ENCODE measurements at places on chromosomes 12 and 14. TPM values are rescaled to one million over a fixed set of nuclear protein-coding genes. Genes with fewer than 3 reads are reported as not detected.
A peak's percentile ranks its signal among the peaks of the same experiment; 100 is the strongest.

Gene GDF3
- not detected for polyA plus RNA-seq

DNA sequence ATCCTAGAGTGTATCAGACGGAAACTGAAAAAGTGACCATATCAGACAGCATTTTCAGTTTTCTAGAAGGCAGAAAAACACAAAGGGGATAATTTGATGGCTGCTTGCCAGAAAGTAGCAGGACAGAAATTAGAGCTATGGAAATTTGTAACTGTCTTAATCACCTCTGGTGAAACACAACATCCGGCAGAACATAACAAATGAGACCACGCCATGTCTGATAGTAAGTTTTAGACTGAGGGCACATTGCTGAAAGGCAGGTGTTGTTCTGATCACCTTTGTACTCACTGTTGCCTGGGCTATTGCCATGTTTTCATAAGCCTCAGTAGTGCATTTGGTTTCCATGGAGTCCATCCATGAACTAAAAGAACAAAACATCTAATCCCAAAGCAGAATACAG, 290.3 kb downstream of the PAWR start:
- no peak overlapping the region for H3K4me3 ChIP-seq
- no peak overlapping the region for H3K27ac ChIP-seq
- H3K36me3 ChIP-seq: no peaks in the 10 kb centered on the region
- no peaks in the 10 kb centered on the region for H3K27me3 ChIP-seq

GRCh38 chr12:97595426-97595831, 132.8 kb downstream of the RMST start:
- H3K4me3 ChIP-seq: no peak overlapping the region
- H3K27ac ChIP-seq: no peak overlapping the region
- H3K4me1 ChIP-seq: no peaks in the 10 kb centered on the region
- H3K36me3 ChIP-seq: no peaks in the 10 kb centered on the region
- DNase-seq: no peak

GRCh38 chr14:103008768-103009357, 48.5 kb downstream of the CDC42BPB start:
- H3K4me3 ChIP-seq: no peak overlapping the region
- H3K27ac ChIP-seq: no peak overlapping the region
- DNase-seq: no peak
- peaks cover 5% of the 10 kb centered on the region for H3K36me3 ChIP-seq
- H3K27me3 ChIP-seq: no peaks in the 10 kb centered on the region
- H3K4me1 ChIP-seq: no peaks in the 10 kb centered on the region

DNA sequence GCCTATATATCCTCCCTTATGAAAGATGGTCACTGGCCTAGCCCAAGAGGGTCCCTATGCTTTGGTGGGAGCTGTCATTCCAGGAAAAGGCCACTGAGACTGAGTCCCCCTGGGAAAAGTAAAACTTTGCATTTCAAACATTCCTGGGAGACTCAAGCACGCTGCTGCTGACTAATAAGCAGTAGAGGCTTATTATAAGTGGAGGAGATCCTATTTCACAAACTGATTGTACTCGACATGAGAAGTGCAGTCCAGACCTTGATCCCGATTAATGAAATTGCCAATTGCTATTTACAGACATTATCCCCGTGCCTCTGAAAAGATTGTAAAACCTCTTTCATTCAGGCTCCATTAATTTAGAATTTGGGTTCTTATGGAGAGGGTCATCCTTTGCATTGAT, 96.6 kb downstream of the EMP1 start:
- H3K4me1 ChIP-seq: no peaks in the 10 kb centered on the region
- no peak overlapping the region for H3K4me3 ChIP-seq
- H3K36me3 ChIP-seq: no peaks in the 10 kb centered on the region
- no peak overlapping the region for H3K27ac ChIP-seq
- no peak for DNase-seq

Gene MAP3K9
- polyA plus RNA-seq: 0.27 TPM

- no peak overlapping the region for H3K27ac ChIP-seq
- peak; percentile 55 for DNase-seq
- no peaks in the 10 kb centered on the region for H3K4me1 ChIP-seq
- H3K36me3 ChIP-seq: no peaks in the 10 kb centered on the region
- H3K27me3 ChIP-seq: no peaks in the 10 kb centered on the region
- no peak overlapping the region for H3K4me3 ChIP-seq
Observed at GRCh38 chr12:60279221-60279620, 683.4 kb downstream of the SLC16A7 start.

DNA sequence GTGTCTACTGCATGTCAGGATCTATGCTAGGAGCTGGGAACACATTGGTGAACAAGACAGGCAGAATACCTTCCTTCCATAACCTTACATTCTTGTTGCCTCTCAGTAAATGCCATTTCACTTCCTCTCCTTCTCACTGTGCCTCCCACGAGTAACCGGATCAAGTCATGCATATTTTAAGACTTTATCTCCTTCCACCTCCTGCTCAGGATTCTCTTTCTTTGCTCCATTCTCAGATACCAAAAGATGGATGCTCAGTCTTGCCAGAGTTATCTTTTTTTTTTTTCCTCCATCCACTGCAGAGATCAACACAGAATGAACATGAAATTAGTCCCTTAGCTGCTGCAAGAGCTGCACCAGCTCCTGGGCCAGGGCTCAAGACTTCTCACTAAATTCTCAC, 20.0 kb upstream of the APPL2 start:
- no peak for DNase-seq
- peaks cover 45% of the 10 kb centered on the region for H3K4me1 ChIP-seq
- no peaks in the 10 kb centered on the region for H3K36me3 ChIP-seq

DNA sequence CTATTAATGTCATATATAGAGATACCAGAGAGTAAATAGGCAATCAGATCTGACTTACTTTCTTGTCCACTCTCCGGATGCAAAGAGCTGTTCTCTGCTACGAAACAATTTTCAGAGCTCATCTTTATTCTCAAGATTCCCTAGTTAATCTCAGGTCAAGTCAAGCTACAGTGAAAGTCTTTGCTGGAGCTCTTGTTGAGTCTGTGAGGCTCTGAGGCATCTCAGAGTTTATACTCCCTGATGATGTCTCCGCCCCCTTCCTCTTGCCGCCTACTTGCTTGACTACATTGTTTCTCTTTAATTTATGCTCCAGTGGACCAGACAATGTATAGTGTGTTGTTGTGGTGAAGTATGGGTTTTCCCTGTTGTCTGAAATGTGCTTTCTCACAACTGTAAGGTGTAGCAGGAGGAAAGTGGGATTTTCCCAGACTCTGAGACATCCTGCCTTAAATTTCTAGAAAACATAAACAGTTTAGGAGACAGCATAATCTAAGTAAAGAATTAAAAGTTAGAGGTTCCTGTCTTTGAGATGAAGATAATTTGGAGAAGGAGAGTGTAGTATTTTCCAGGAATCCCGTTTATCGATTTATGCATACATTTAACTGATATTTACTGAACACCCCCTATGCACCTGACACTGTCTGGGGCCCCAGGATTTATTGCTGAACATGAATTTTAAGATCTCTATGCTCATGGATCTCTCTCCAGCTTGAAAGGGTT, at the start of gene CD69:
Gene CD69, minus strand, starts transcription at position 203 of the 720 bp plus-strand sequence. Its CDS starts 81 bp downstream, at position 122.
- no peaks in the 10 kb centered on the region for H3K4me1 ChIP-seq
- H3K27ac ChIP-seq: no peak within 1 kb of the TSS
- no peaks in the 10 kb centered on the region for H3K36me3 ChIP-seq
- no peak within 1 kb of the TSS for H3K4me3 ChIP-seq
- H3K27me3 ChIP-seq: no peaks in the 10 kb centered on the region

Gene TMED8
- 7.0 TPM for polyA plus RNA-seq

DNA sequence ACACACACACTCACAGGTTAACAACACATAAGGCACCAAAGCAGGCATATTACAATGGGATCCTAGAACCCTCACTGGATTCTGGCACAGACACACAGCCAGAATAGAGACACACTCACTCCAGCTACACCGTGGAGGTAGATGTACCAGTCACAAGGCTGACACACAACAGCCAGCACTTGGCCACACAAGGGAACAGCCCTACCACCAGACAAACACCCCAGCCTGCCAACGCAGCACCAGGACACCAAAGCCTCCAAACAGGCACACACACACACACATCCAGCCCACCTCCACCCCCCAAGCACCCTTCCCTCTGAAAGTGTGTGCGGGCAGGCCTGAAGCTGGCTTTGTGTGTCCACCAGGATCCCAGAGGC, 10.9 kb upstream of the ITGB7 start:
- H3K4me3 ChIP-seq: peak overlapping the region; percentile 36
- no peaks in the 10 kb centered on the region for H3K27me3 ChIP-seq
- peaks cover 18% of the 10 kb centered on the region for H3K36me3 ChIP-seq
- H3K27ac ChIP-seq: peak overlapping the region; percentile 63
- DNase-seq: no peak

GRCh38 chr12:54009171-54010052, 627 bp downstream of the HOXC8 start:
- H3K27ac ChIP-seq: no peak overlapping the region
- H3K27me3 ChIP-seq: peaks cover 72% of the 10 kb centered on the region
- no peak for DNase-seq
- no peaks in the 10 kb centered on the region for H3K36me3 ChIP-seq

DNA sequence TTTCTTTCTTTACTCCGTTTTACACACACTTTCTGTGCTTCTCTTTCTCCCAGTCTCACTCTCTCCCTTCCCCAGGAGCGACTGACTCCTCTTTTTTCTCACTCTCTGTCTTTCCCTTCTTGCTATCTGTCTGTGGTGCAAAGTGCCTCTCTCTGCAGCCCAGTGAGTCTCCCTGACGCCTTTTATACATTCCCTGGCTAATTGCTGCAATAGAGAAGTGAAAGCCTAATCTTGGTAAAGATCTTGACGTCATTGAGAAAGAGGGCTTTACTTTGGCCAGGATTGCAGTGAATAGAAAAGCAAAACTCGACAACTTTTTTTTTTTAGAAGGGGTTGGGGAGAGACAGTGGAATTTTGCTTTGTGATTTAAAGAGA, 706 bp upstream of the DIO2 start:
- H3K27ac ChIP-seq: no peak overlapping the region
- peak; percentile 72 for DNase-seq
- H3K36me3 ChIP-seq: no peaks in the 10 kb centered on the region
- peak overlapping the region; percentile 33 for H3K4me3 ChIP-seq
- H3K27me3 ChIP-seq: no peaks in the 10 kb centered on the region

DNA sequence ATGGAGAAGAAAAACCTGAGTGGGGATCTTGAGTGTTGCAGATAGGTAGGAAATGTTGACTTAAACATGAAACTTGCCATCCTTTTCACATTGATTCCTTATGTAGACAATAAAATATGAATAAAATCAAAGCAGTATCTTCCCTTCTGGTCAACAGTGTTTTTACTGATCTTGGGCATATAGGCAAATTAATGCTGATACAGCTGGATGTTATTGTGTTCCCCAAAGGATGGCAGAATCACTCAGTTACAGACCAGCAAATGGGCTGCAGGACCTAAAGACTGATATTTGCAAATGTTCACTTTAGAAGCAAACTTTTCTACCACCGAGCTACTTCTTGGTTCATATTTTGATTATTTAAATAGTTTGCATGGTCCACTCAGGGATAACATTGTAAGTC, 33.9 kb downstream of the MTHFD1 start:
- DNase-seq: no peak
- H3K27me3 ChIP-seq: no peaks in the 10 kb centered on the region
- H3K36me3 ChIP-seq: peaks cover 2% of the 10 kb centered on the region
- no peak overlapping the region for H3K27ac ChIP-seq

Gene NXPH4
- polyA plus RNA-seq: 0.30 TPM

- H3K27ac ChIP-seq: no peak overlapping the region
- H3K4me3 ChIP-seq: no peak overlapping the region
- H3K27me3 ChIP-seq: no peaks in the 10 kb centered on the region
- no peaks in the 10 kb centered on the region for H3K4me1 ChIP-seq
- no peaks in the 10 kb centered on the region for H3K36me3 ChIP-seq
Observed at GRCh38 chr12:83093426-83093825, 406.7 kb downstream of the TMTC2 start.

GRCh38 chr14:37903343-37904191, 304.1 kb upstream of the SSTR1 start:
- DNase-seq: peak; percentile 34
- H3K36me3 ChIP-seq: no peaks in the 10 kb centered on the region
- peaks cover 4% of the 10 kb centered on the region for H3K4me1 ChIP-seq
- no peaks in the 10 kb centered on the region for H3K27me3 ChIP-seq
- H3K27ac ChIP-seq: no peak overlapping the region

DNA sequence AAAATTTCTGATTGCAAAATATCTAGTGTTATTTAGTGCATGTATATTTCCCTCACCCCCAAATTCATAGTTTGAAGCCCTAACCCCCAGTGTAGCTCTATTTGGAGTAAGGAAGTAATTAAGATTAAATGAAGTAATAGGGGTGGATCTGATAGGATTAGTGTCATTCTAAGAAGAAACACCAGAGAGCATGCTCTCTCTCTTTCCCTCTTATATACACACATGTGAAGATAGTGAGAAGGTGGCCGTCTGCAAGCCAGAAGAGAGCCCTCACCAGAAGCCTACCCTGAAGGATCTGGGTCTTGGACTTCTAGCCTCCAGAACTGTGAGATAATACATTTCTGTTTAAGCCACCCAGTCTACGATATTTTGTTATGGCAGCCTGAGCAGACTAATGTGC, 120.3 kb downstream of the TMEM30B start:
- no peaks in the 10 kb centered on the region for H3K27me3 ChIP-seq
- H3K4me3 ChIP-seq: no peak overlapping the region
- H3K36me3 ChIP-seq: no peaks in the 10 kb centered on the region
- no peak for DNase-seq
- H3K27ac ChIP-seq: no peak overlapping the region

GRCh38 chr12:26786865-26787514, 46.0 kb downstream of the ITPR2 start:
- peak overlapping the region; percentile 56 for H3K27ac ChIP-seq
- DNase-seq: peak; percentile 68
- H3K36me3 ChIP-seq: no peaks in the 10 kb centered on the region
- H3K4me3 ChIP-seq: no peak overlapping the region

Gene PNMA1
- polyA plus RNA-seq: 44.5 TPM
